Neural crest cell (in vitro differentiated cells): ENCODE measurements at places on chromosomes 2 and 18.

DNA sequence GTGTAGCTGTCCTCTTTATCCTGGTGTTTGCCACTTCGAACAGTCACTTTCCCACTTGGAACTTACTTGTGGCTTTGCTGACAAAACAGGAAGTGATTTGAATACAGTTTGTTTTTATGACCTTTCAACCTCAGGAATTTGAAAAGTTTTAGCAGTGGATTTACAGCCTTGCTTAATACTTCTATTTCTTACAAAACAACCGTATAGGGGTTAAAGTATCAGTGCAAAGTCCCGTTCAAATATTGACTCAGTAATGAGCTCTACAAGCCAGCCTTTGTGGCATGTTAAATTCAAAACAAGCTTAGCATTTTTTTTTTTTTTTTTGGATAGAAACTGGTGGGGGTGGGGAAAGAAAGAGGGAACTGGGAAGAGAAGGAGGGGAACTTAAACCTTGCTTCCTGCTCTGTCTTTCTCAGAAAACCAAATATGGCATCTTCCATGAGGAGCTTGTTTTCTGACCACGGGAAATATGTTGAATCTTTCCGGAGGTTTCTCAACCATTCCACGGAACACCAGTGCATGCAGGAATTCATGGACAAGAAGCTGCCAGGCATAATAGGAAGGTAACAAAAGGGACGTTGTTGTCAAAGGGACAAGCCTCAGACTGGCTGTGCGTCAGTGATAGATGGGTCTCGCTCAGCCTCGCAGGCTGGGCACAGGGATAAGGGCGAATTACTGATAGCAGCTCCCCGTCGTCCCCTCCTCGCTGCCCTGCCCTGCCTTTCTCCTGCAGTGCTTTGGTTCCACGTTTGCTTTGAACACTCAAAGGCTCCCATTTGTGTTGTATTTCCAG is at the start of gene HNMT:
Gene HNMT, plus strand, starts transcription at position 408 of the 793 bp plus-strand sequence. Its CDS starts 19 bp downstream, at position 427.
- peak within 1 kb of the TSS; percentile 90 for H3K27ac ChIP-seq
- peak within 1 kb of the TSS; percentile 85 for H3K4me3 ChIP-seq
- peak; percentile 18 for DNase-seq

DNA sequence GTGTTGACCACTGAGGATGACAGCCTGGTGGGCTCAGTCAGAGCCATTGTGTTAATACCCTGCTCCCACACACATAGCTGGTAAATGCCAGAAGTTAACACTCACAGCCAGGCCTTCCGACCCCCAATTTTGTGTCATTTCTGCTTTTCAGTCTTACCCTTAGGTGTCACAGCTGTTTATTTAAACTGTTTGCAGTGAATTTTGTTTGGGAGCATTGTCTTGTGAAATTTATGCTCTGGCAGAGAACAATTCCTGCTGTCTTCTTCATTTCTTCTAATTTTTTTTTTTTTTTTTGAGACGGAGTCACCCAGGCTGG is 8.2 kb downstream of the LPIN1 start:
- DNase-seq = no peak
- peaks cover 65% of the 10 kb centered on the region for H3K4me1 ChIP-seq
- H3K27ac ChIP-seq = no peak overlapping the region
- H3K27me3 ChIP-seq = no peaks in the 10 kb centered on the region
- no peak overlapping the region for H3K4me3 ChIP-seq
- peaks cover 23% of the 10 kb centered on the region for H3K36me3 ChIP-seq

GRCh38 chr2:152472481-152472887 is 137.5 kb downstream of the FMNL2 start:
- H3K4me3 ChIP-seq = no peak overlapping the region
- H3K27me3 ChIP-seq = no peaks in the 10 kb centered on the region
- H3K36me3 ChIP-seq = no peaks in the 10 kb centered on the region
- no peak for DNase-seq
- H3K27ac ChIP-seq = no peak overlapping the region
- peaks cover 52% of the 10 kb centered on the region for H3K4me1 ChIP-seq

DNA sequence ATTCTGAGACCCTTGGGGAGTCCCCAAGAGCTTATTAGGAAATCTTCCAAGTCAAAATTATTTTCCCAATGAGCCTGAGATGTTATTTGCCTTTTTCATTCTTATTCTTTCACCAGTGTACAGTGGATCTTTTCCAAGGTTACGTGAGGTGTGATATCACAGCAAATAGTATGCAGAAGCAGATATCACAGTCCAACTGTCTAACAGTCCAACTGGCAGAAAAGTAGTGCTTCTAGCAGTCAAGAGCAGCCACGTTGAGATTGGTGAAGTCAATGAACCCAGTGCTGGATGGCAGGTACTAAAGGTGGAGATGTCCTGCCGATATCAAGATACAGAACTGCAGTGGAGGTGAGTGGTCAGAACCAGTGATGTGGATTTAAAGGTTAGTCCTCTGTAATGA is 78.9 kb upstream of the ZNF397 start:
- H3K27ac ChIP-seq = no peak overlapping the region
- no peaks in the 10 kb centered on the region for H3K27me3 ChIP-seq
- H3K4me1 ChIP-seq = peaks cover 10% of the 10 kb centered on the region

- peak overlapping the region; percentile 22 for H3K4me3 ChIP-seq
- no peak for DNase-seq
- no peaks in the 10 kb centered on the region for H3K36me3 ChIP-seq
- H3K27me3 ChIP-seq = no peaks in the 10 kb centered on the region
- peaks cover 39% of the 10 kb centered on the region for H3K4me1 ChIP-seq
Measured at GRCh38 chr2:177239932-177240630, 24.4 kb downstream of the NFE2L2 start.

GRCh38 chr2:233470839-233471238 is 95.7 kb downstream of the USP40 start:
- DNase-seq = no peak
- H3K4me1 ChIP-seq = no peaks in the 10 kb centered on the region
- H3K27me3 ChIP-seq = no peaks in the 10 kb centered on the region
- H3K27ac ChIP-seq = no peak overlapping the region
- peaks cover 8% of the 10 kb centered on the region for H3K36me3 ChIP-seq
- H3K4me3 ChIP-seq = no peak overlapping the region

DNA sequence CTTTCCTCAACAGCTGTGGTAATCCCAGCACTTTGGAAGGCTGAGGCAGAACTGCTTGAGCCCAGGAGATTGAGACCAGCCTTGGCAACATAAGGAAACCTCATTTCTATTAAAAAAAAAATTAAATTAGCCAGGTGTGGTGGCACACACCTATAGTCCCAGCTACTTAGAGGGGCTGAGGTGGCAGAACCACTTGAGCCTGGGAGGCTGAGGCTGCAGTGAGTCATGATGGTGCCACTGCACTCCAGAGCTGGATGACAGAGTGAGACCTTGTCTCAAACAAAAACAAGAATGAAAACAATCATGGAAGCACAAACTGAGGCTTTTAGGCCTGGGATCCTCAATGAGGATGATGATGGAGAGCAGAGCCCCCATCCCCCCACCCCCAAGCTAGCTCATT is 19.8 kb downstream of the GAREM1 start:
- peaks cover 39% of the 10 kb centered on the region for H3K4me1 ChIP-seq
- H3K36me3 ChIP-seq = no peaks in the 10 kb centered on the region
- no peaks in the 10 kb centered on the region for H3K27me3 ChIP-seq
- no peak overlapping the region for H3K4me3 ChIP-seq

DNA sequence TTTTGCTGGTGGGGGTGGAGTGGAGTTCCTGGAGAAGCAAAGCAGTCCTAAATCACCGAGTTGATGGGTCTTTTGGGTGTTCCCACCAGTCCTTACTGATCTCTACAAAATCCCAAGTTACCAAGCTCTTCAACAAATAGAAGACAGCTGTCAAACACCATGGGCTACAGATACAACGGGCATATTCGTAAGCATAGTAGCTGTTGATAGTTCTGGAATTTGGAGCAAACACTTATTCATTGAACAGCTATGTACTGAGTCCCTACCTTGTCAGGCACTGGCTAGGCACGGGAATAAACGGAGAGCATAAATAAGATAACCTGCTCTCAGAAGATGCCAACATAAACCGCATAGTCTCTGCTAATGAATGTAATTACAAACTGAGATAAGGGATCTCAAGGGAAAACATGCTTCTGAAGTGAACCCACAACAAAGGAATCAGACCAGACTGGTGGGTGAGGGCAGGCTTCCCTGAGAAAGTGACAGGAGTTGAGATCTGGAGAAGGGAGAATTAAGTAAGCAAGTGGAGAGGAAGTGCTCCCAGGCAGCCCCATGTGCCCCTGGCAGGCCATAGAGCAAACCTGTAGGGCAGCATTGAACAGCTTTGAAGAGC is 947 bp upstream of the ANKRD44 start:
- no peak overlapping the region for H3K27ac ChIP-seq
- H3K4me3 ChIP-seq = peak overlapping the region; percentile 89
- no peaks in the 10 kb centered on the region for H3K36me3 ChIP-seq

DNA sequence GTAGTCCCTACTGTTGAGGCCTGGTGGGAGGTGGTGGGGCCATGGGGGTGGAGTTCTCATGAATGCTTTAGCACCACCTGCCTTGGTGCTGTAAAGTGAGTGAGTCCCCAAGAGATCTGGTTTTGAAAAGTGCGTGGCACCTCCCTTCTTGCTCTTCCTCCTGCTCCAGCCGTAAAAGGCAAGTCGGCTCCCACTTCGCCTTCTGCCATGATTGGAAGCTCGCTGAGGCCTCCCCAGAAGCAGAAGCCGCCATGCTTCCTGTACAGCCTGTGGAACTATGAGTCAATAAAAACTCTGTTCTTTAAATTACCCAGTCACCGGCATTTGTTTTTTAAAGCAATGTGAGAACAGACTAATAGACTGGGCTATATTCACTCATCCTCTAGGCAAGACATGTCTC is 141.3 kb upstream of the ALKAL2 start:
- no peaks in the 10 kb centered on the region for H3K36me3 ChIP-seq
- peaks cover 7% of the 10 kb centered on the region for H3K4me1 ChIP-seq
- no peak for DNase-seq
- H3K27me3 ChIP-seq = no peaks in the 10 kb centered on the region
- H3K4me3 ChIP-seq = no peak overlapping the region

DNA sequence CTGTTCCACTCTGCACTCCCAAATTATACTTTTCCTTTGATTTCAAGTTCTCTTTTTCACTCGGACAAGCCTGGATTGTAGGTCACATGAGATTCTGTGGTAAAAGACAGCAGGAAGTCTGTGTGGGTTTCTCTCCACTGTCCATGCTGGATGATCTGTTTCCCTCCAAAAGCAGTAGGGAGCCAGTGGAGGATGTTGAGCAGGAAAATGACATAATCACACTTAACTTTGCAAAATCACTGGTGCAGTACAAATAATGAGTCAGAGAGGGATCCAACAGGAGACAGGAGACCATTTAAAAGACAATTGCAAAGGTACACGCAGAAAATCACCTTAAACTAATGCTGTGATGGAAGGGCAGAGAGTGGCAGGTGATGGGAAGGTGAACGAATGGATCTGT is 301.3 kb downstream of the ZNF407 start:
- no peaks in the 10 kb centered on the region for H3K36me3 ChIP-seq
- H3K4me3 ChIP-seq = no peak overlapping the region

- no peaks in the 10 kb centered on the region for H3K27me3 ChIP-seq
- DNase-seq = no peak
- no peaks in the 10 kb centered on the region for H3K4me1 ChIP-seq
- peaks cover 4% of the 10 kb centered on the region for H3K36me3 ChIP-seq
Measured at GRCh38 chr18:70195852-70196434, 9.5 kb downstream of the RTTN start.

DNA sequence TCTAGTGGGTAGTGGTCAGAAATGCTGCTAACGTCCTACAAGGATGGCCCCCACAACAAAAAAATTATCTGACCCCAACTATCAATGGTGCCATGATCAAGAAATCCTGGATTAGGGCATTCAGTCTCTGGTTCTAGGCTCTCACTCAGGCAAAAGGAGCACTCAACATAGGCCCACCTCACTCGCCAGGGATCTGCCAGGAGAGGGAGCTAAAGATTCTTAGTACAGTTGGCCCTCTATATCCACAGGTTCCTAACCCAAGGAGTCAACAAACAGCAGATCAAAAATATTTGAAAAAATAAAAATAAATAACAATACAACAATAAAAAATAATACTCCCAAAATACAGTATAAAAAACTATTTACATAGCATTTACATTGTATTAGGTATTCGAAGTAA is 10.0 kb downstream of the SLC4A5 start:
- H3K4me1 ChIP-seq = peaks cover 3% of the 10 kb centered on the region
- H3K36me3 ChIP-seq = no peaks in the 10 kb centered on the region
- H3K27ac ChIP-seq = no peak overlapping the region
- DNase-seq = no peak

DNA sequence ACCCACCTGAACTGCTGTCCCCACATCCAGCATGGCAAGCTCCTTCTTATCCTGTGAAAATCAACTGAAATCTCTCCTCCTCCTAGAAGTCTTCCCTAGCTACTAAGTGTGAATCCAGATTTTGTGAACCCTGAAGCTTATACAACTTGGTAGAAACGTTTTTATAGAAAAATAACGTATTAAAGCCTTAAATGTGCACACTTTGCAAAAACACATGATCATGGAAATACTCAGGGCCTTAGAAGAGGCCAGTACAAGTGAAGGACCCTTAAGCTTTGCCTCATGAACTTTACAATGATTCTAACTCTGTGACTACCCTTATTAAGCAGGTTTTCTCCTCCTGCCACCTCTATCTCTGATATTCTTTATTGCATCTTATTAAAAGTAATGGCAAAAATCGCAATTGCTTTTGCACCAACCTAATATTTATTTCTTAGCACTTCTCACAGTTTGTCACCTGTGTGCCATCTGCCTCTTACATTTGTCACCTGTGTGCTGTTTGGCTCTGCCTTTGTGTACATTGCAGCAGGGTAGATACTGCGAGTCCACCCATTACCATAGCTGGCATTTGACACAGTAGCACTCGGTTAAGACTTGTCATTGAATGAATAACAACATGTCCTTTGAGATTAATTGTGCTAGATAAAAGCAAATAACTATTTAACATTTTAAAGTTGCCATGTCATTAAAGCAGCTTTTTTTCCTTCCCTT is 42.2 kb downstream of the FRZB start:
- H3K27me3 ChIP-seq = no peaks in the 10 kb centered on the region
- peaks cover 28% of the 10 kb centered on the region for H3K4me1 ChIP-seq
- no peak for DNase-seq
- H3K4me3 ChIP-seq = no peak overlapping the region
- peak overlapping the region; percentile 81 for H3K27ac ChIP-seq
- H3K36me3 ChIP-seq = no peaks in the 10 kb centered on the region

DNA sequence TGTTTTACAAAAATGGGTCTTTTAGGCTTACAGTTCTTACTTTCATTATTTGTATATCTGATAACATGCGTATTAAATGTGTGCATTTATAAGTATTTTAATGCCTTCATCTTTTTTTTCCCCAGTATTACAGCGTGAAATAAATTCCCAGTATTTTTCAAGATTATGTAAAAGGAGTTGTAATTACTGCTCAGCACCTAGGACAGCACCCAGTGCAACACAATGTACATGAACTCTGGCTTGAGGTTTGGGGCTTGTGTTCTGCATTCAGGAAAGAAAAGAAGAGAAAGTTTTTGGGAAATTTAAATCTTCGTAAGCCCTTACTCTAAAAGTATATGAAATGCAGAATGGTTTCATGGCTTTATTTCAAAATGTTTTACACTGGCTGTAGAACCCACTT is 16.7 kb downstream of the ZNF638 start:
- DNase-seq = no peak
- H3K27ac ChIP-seq = no peak overlapping the region
- no peaks in the 10 kb centered on the region for H3K27me3 ChIP-seq
- peaks cover 16% of the 10 kb centered on the region for H3K36me3 ChIP-seq
